ENCODE measurements at places on chromosomes 2 and 18. TPM values are rescaled to one million over a fixed set of nuclear protein-coding genes. Genes with fewer than 3 reads are reported as not detected.

- H3K4me3 ChIP-seq: no peak overlapping the region
- H3K27ac ChIP-seq: no peak overlapping the region
- no peaks in the 10 kb centered on the region for H3K4me1 ChIP-seq
- no peaks in the 10 kb centered on the region for H3K36me3 ChIP-seq
- no peak for DNase-seq
- no peaks in the 10 kb centered on the region for H3K27me3 ChIP-seq
These were observed 58.6 kb downstream of the NCAPH start for GRCh38 chr2:96393989-96394761.

GRCh38 chr2:31101701-31102100 lies 36.5 kb downstream of the GALNT14 start:
- H3K4me3 ChIP-seq: no peak overlapping the region
- DNase-seq: no peak
- no peaks in the 10 kb centered on the region for H3K36me3 ChIP-seq
- no peaks in the 10 kb centered on the region for H3K4me1 ChIP-seq

GRCh38 chr2:163493359-163494298 lies 242.2 kb downstream of the FIGN start:
- no peaks in the 10 kb centered on the region for H3K36me3 ChIP-seq
- H3K4me1 ChIP-seq: no peaks in the 10 kb centered on the region
- no peak overlapping the region for H3K4me3 ChIP-seq
- DNase-seq: no peak
- H3K27ac ChIP-seq: no peak overlapping the region

DNA sequence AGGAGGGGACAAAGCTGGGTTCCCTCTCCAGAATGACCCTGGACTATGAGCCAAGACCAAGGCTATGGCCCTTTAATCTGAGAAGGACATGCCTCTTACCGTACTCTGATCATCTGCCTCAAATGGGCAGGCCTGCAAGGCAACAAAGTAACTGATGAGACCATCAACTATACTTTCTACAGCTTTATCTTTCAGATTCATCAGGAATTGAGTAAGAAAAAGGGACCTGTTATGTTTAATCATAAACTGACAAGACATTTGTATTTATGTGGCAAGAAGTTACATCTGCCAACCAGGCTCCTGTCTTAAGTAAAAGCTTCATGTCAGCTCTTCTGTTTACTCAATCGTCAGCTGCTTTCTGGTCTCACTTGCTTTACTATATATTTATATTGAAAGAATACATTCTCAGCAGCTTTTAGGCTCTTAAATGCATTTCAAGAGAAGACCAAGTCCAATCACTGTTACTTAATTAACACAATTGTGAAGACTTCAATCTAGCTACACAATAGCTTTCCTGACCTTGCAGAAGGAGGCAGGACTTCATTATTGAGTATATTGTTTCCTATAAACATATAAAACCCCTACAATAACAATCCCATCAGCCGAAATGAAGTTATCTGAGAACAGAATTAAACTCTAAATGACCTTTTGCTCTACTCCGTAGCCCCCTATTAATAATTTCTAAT lies 163.8 kb downstream of the ETAA1 start:
- no peak overlapping the region for H3K4me3 ChIP-seq
- DNase-seq: no peak
- H3K27me3 ChIP-seq: no peaks in the 10 kb centered on the region
- peak overlapping the region; percentile 69 for H3K27ac ChIP-seq
- H3K4me1 ChIP-seq: no peaks in the 10 kb centered on the region

- H3K4me1 ChIP-seq: peaks cover 58% of the 10 kb centered on the region
- H3K27ac ChIP-seq: peak overlapping the region; percentile 81
- H3K4me3 ChIP-seq: peak overlapping the region; percentile 53
- no peaks in the 10 kb centered on the region for H3K36me3 ChIP-seq
- peak; percentile 51 for DNase-seq
- H3K27me3 ChIP-seq: peaks cover 26% of the 10 kb centered on the region
These were observed 267.3 kb downstream of the TCF4 start for GRCh38 chr18:55320424-55321264.

DNA sequence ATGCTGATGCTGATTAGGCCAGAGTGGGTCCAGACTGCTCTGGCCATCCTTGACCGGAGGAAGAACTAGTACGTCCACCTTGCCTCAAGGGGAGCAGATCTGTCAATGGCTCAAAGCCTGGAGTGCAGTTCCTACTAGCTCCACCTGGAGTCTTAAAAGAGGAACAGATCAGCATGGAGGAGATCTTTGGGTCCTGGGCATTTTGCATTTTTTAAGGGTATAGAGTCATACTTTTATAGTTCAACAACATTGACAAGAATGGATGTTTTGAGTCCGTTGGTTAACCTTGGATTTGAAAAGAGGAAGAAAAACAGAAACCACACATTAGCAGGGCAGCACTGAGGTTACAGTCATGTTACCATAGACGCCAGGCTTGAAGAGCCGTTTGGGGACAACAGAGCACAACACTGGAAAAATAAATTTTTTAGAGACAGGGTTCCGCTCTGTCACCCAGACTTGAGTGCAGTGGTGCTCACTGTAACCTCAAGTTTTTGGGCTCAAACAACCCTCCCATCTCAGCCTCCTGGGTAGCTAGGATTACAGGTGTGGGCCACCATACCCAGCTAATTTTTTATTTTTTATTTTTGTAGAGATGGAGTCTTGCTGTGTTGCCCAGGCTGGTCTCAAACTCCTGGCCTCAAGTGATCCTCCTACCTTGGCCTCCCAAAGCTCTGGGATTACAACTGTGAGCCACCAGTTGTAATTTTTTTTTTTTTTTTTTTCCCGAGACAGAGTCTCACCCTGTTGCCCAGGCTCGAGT lies 78.5 kb downstream of the PRKCE start:
- peaks cover 5% of the 10 kb centered on the region for H3K4me1 ChIP-seq
- H3K27ac ChIP-seq: no peak overlapping the region
- no peak for DNase-seq

GRCh38 chr2:48685126-48685525 lies 67.5 kb downstream of the GTF2A1L start:
- H3K27me3 ChIP-seq: no peaks in the 10 kb centered on the region
- no peaks in the 10 kb centered on the region for H3K36me3 ChIP-seq
- no peak for DNase-seq
- no peak overlapping the region for H3K4me3 ChIP-seq
- no peak overlapping the region for H3K27ac ChIP-seq

- no peak for DNase-seq
- peaks cover 3% of the 10 kb centered on the region for H3K4me1 ChIP-seq
- no peak overlapping the region for H3K27ac ChIP-seq
- H3K4me3 ChIP-seq: no peak overlapping the region
- H3K36me3 ChIP-seq: no peaks in the 10 kb centered on the region
These were observed 5.4 kb upstream of the HK2 start for GRCh38 chr2:74828543-74828942.

DNA sequence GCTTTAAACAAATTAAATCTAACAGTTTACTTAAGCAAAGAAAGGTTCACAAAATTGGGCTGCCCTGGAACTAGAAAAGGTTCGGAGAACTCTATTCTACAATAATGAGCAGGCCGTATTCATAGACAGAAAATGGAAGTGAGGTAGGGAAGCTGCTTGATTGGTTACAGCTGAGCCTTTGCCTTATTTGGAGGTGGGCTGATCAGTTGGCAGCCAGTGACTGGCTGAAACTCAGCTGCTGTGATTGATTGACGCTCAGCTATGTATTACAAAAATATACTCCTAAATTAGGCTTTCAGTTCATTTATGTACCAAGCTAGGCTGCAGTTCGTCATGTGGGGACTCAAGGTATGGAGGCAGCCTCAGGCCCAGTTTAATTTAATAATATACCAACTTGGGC lies 42.3 kb upstream of the TTR start:
- no peaks in the 10 kb centered on the region for H3K27me3 ChIP-seq
- H3K4me1 ChIP-seq: no peaks in the 10 kb centered on the region
- no peak for DNase-seq
- H3K36me3 ChIP-seq: peaks cover 20% of the 10 kb centered on the region
- no peak overlapping the region for H3K4me3 ChIP-seq
- H3K27ac ChIP-seq: no peak overlapping the region

DNA sequence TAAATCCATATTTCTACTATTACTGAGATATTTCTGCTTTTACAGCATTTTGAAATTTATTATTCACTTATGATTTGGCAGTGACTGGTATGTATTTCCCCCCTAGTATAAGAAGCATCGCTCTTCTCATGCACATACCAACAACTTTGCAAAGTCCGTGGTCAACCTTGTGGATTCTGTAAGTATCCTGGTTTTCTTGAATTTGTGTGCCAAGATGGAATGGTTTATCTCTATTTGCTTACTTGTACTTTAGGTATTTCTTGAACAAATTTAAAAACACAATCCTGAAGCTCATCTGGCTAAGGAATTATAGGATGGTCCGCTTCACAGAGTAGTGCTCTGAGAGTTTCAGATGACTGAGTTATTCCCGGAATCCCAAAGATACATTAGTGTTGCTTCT lies 85.0 kb upstream of the FAM237A start:
- DNase-seq: no peak
- H3K4me1 ChIP-seq: no peaks in the 10 kb centered on the region
- H3K27ac ChIP-seq: no peak overlapping the region
- no peaks in the 10 kb centered on the region for H3K36me3 ChIP-seq
- no peaks in the 10 kb centered on the region for H3K27me3 ChIP-seq

GRCh38 chr2:8527031-8527430 lies 154.8 kb upstream of the ID2 start:
- no peaks in the 10 kb centered on the region for H3K27me3 ChIP-seq
- H3K36me3 ChIP-seq: no peaks in the 10 kb centered on the region
- H3K27ac ChIP-seq: no peak overlapping the region
- H3K4me3 ChIP-seq: no peak overlapping the region
- DNase-seq: no peak

DNA sequence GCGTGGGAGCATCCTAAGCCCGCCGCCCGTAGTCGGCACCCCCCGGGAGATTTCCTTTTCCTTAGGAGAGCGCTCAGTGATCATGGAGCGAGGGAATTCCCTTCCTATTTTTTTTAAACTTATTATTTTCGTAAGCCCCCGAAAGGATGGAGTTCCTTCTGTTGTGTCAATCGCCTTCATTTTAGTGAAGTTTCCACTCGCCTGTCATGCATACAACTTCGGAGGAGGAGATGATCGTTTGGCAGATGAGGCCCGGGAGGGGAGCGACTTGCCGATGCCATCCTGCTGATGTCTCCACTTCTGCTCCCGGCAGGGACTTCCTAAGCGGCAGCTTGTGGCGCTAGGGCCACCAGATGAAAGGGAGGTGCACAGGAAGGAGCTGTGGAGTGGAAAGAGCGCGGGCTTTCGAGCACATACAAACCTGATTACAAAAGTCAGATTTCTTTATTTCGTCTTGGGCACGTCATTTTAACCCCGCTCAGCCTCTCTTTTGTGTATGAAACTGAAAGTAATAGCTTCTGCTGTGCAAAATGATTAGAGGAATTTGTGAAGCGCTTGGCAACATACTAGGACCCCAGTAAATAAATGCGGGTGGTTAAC lies at the start of gene ADGRF3:
Gene ADGRF3, minus strand, starts transcription at position 336 of the 600 bp plus-strand sequence. CDS start 555 bp downstream, outside the sequence.
- no peaks in the 10 kb centered on the region for H3K36me3 ChIP-seq
- no peaks in the 10 kb centered on the region for H3K27me3 ChIP-seq

DNA sequence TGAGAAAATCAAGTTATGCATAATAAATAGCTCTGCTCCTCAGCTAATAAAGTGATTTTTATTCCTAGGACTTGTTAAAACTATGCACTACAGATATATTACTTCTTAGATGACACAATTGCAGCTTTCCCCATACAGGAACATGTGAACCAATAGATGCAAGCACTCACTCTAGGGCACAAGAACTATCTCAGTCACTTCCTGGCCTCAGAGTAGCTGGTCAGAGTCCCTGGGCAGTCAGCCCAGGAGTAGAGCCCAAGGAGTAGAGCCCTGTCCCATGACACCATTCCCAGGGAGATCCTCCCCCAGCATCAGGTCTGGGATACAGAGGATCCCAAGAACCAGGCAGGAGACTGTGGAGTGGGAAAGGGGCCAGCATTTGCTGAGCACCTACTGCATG lies 2.7 kb downstream of the TNS1 start:
- H3K27ac ChIP-seq: peak overlapping the region; percentile 44
- H3K4me3 ChIP-seq: no peak overlapping the region
- no peaks in the 10 kb centered on the region for H3K27me3 ChIP-seq
- DNase-seq: no peak
- H3K36me3 ChIP-seq: no peaks in the 10 kb centered on the region
- H3K4me1 ChIP-seq: peaks cover 40% of the 10 kb centered on the region

DNA sequence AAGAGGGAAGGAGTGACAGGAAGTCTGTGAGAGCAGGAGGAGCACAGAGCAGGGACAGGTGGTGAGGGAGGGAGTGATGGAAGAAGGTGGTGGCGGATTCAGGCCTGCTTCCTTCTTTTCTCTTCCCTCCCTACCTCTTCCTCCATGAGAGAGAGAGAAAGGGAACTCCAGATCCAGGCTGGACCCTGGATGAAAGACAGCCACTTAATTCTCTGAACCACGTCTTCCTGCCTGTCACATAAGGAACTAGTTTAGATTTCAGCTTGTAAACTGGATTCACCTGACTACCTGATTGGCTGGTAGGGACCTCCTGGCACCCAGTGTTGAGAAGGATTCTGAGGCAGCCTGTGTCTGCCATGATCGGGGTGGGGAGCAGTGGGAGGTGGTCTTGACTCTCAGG lies 48.9 kb downstream of the PAX8 start:
- H3K36me3 ChIP-seq: no peaks in the 10 kb centered on the region
- H3K4me3 ChIP-seq: no peak overlapping the region
- no peaks in the 10 kb centered on the region for H3K27me3 ChIP-seq
- H3K27ac ChIP-seq: peak overlapping the region; percentile 87
- peaks cover 21% of the 10 kb centered on the region for H3K4me1 ChIP-seq

DNA sequence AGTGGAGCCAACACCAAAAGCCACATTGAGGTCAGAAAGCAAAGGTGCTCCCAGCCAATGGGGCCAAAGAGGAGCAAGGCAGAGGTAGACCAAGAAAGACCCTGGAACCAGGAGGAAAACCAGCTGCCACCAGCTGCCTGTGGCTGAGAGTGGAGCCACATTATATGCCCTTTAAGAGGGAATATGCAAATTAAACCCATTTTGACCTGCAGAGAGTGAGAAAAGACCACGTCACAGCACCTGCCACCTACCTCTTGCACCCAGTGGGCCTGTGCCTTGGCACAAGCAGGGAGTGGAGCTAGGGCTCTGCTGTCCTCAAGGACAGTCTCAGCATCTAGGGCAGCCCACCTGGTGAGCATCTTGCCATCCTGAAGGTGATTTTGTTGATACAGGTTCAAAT lies 161.3 kb downstream of the MTCL1 start:
- no peak overlapping the region for H3K4me3 ChIP-seq
- H3K4me1 ChIP-seq: no peaks in the 10 kb centered on the region
- H3K27ac ChIP-seq: no peak overlapping the region
- H3K27me3 ChIP-seq: no peaks in the 10 kb centered on the region

GRCh38 chr2:28155627-28156026 lies 237.0 kb upstream of the FOSL2 start:
- H3K36me3 ChIP-seq: no peaks in the 10 kb centered on the region
- H3K4me1 ChIP-seq: no peaks in the 10 kb centered on the region
- DNase-seq: no peak
- H3K4me3 ChIP-seq: no peak overlapping the region
- no peak overlapping the region for H3K27ac ChIP-seq

GRCh38 chr2:57199663-57200062 lies 846.9 kb upstream of the VRK2 start:
- no peaks in the 10 kb centered on the region for H3K36me3 ChIP-seq
- no peak for DNase-seq
- H3K4me3 ChIP-seq: no peak overlapping the region
- no peaks in the 10 kb centered on the region for H3K27me3 ChIP-seq
- no peak overlapping the region for H3K27ac ChIP-seq

The LMAN2L gene
- 4.9 TPM for total RNA-seq

The COLEC11 gene
- total RNA-seq: not detected

The ANKRD53 gene
- not detected for total RNA-seq

The CDH2 gene
- 18.7 TPM for total RNA-seq

The IFIH1 gene
- total RNA-seq: 2.9 TPM
